Activated B cell treated with CpG ODN at 0.5 μM for 24 hours (primary cell): ENCODE measurements at places on chromosomes 3 and 15.

GRCh38 chr3:184666442-184666841 is 45.4 kb downstream of the MAGEF1 start:
- H3K27ac ChIP-seq, result no peak overlapping the region
- H3K27me3 ChIP-seq, result no peaks in the 10 kb centered on the region
- no peak for DNase-seq
- H3K4me3 ChIP-seq, result no peak overlapping the region
- peaks cover 11% of the 10 kb centered on the region for H3K4me1 ChIP-seq
- no peaks in the 10 kb centered on the region for H3K36me3 ChIP-seq

DNA sequence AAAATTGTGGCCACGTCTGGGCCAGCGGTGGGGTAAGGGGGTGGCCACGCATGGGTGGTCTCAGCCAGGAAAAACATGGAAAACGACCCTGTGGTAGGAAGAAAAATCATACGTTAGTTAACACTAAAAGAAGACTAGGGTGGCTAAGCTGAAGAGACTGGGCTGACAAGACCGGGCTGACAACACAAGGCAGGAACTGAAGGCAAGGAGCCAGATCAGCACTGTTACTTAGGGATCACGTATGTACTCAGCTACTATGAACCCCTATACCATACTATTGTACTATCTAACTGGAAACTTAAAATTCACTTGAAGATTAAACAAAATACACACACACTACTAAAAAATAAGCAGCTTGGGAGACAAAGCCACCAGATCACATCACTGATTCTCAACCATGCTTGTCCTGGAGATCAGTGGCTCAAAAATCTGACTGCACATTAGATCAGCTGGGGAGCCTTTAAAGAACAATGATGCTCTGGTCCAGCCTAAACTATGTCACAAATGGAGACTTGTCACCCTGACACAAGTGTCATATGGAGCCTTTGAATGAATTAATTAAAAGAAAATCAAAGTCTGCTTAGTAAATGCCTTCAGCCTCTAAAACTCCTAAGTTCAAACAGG is 442.2 kb downstream of the SHQ1 start:
- no peak overlapping the region for H3K4me3 ChIP-seq
- H3K27ac ChIP-seq, result no peak overlapping the region
- no peaks in the 10 kb centered on the region for H3K36me3 ChIP-seq
- peaks cover 83% of the 10 kb centered on the region for H3K4me1 ChIP-seq
- DNase-seq, result no peak

- H3K27me3 ChIP-seq, result no peaks in the 10 kb centered on the region
- H3K4me3 ChIP-seq, result no peak overlapping the region
- H3K27ac ChIP-seq, result no peak overlapping the region
- H3K36me3 ChIP-seq, result no peaks in the 10 kb centered on the region
- H3K4me1 ChIP-seq, result no peaks in the 10 kb centered on the region
Observed at GRCh38 chr15:38720893-38721567, 156.4 kb upstream of the RASGRP1 start.

- peak overlapping the region; percentile 86 for H3K27ac ChIP-seq
- peak overlapping the region; percentile 55 for H3K4me3 ChIP-seq
Observed at GRCh38 chr3:186525369-186526255, 18.6 kb downstream of the CRYGS start.

GRCh38 chr15:66369773-66370651 is 13.5 kb upstream of the TIPIN start:
- H3K27me3 ChIP-seq, result no peaks in the 10 kb centered on the region
- DNase-seq, result no peak
- peaks cover 13% of the 10 kb centered on the region for H3K4me1 ChIP-seq
- peak overlapping the region; percentile 80 for H3K4me3 ChIP-seq
- H3K27ac ChIP-seq, result peak overlapping the region; percentile 89

GRCh38 chr3:4584456-4585249 is 91.5 kb downstream of the ITPR1 start:
- peaks cover 85% of the 10 kb centered on the region for H3K4me1 ChIP-seq
- H3K27ac ChIP-seq, result peak overlapping the region; percentile 91
- DNase-seq, result no peak
- H3K36me3 ChIP-seq, result peaks cover 9% of the 10 kb centered on the region

DNA sequence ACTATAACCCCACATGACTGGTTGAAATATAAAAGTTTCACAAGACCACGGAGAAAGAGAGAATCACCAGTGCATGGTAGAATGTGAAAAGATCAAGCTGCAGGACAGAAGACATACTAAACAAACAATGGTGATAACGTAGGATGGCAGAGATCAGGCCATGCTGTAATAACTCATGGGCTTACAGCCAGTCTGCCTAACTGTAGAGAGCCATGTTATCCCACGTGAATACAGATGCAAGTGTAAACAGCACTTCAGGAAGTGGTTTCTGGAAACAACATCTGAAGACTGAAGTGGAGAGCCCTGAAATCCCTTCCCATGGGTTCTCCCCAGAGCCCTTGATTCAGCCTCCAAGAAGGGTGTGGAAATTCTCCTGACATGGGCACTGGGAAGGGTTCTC is 103.2 kb upstream of the SLCO2A1 start:
- H3K4me1 ChIP-seq, result no peaks in the 10 kb centered on the region
- no peak overlapping the region for H3K4me3 ChIP-seq
- no peaks in the 10 kb centered on the region for H3K27me3 ChIP-seq

GRCh38 chr15:29952225-29952624 is 130.0 kb upstream of the TJP1 start:
- no peak overlapping the region for H3K4me3 ChIP-seq
- H3K27ac ChIP-seq, result no peak overlapping the region
- no peaks in the 10 kb centered on the region for H3K27me3 ChIP-seq
- no peaks in the 10 kb centered on the region for H3K4me1 ChIP-seq
- H3K36me3 ChIP-seq, result no peaks in the 10 kb centered on the region

DNA sequence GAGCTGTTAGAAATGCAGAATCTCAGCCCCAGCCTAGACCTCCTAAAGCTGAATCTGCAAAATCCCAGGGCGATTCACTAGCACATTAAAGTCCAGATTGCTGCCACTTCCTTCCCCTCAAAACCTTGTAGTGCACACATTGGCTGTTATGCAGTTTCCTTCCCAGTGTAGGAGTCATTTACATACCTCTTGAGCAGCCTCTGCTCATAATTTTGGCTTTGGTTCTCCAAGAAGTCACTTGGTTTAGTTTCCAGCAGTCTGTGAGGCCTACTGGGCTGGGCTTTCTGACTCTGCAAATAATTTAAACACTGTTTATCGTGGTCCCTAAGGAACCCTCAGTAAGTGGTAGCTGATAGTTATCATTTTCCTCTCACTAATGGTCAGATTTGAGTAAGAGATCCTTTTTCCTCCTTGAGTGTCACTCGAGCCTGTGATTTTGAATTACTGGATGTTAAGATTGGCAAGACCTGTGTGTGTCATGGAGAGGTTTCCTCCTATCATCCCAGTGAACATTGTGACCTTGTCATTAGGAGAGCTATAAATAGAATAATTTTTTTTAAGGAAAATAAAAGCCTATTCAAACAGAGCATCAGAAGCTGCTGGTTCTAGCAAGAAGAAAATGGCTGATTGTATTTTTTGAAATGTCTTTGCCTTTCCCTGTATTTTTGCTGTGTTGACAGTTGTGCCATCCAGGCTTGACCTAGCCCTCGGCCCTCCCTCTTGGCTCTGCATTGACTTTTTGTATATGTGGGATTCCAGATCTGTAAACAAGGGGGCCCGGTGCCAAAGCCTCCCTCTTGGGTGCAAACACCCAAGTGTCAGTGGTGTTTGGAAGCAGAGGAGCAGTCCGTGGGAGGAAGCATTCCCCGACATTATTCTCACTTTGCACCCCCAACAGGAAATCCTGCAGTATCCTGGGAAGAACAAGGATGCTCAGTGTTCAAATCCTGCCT is 134.8 kb upstream of the ANKRD28 start:
- no peak overlapping the region for H3K4me3 ChIP-seq
- H3K27ac ChIP-seq, result no peak overlapping the region
- no peaks in the 10 kb centered on the region for H3K27me3 ChIP-seq
- H3K36me3 ChIP-seq, result no peaks in the 10 kb centered on the region
- H3K4me1 ChIP-seq, result no peaks in the 10 kb centered on the region

- H3K36me3 ChIP-seq, result no peaks in the 10 kb centered on the region
- DNase-seq, result no peak
- H3K4me3 ChIP-seq, result no peak overlapping the region
- peaks cover 4% of the 10 kb centered on the region for H3K4me1 ChIP-seq
- no peak overlapping the region for H3K27ac ChIP-seq
- H3K27me3 ChIP-seq, result no peaks in the 10 kb centered on the region
Observed at GRCh38 chr3:82087958-82088357, 326.5 kb upstream of the GBE1 start.

DNA sequence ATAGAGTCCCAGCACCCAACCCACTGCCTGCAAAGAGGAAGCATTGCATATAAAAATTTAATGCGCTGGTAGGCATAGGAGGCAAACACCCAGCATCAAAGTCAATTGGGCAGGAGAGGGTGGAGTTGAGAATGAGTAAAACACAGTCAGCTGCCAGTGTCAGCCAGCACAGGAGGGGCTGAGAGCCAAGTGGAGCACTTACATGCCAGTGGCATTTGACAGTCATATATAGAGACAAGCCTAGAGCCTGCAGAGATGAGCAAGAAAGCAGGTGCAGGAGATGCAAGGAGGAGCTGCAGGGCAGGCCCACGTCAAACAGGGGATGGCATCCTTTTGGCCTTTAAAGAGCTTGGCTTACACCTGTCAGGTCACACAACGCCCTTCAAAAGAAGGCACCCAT is 27.6 kb upstream of the ZFAND6 start:
- H3K4me1 ChIP-seq, result peaks cover 41% of the 10 kb centered on the region
- H3K36me3 ChIP-seq, result no peaks in the 10 kb centered on the region
- peak overlapping the region; percentile 55 for H3K4me3 ChIP-seq
- no peak overlapping the region for H3K27ac ChIP-seq
- H3K27me3 ChIP-seq, result no peaks in the 10 kb centered on the region

DNA sequence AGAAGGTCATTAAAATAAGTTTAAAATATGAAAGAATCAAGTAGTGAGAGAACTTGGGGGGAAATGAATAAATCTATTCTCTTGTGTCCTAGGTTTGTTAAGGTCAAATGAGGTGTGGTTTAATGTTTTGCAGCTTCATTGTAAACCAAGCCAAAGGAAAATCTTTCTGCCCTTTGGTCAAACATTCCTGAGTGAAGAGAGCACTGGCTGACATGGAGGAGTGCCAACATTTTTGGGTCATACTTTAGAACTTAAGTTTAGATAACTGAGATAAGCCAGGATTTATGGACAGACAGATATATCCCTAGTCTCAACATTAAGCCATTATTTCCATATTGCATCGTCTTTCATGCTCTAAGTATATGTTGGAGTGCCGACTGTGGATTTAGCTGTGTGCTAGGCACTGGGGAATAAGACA is 66.4 kb downstream of the PTPRG start:
- H3K4me1 ChIP-seq, result peaks cover 3% of the 10 kb centered on the region
- no peaks in the 10 kb centered on the region for H3K27me3 ChIP-seq
- no peak overlapping the region for H3K27ac ChIP-seq
- H3K36me3 ChIP-seq, result no peaks in the 10 kb centered on the region

- no peaks in the 10 kb centered on the region for H3K36me3 ChIP-seq
- H3K4me1 ChIP-seq, result no peaks in the 10 kb centered on the region
- H3K27ac ChIP-seq, result no peak overlapping the region
- DNase-seq, result no peak
- no peaks in the 10 kb centered on the region for H3K27me3 ChIP-seq
Observed at GRCh38 chr3:105594219-105594618, 227.5 kb downstream of the ALCAM start.

DNA sequence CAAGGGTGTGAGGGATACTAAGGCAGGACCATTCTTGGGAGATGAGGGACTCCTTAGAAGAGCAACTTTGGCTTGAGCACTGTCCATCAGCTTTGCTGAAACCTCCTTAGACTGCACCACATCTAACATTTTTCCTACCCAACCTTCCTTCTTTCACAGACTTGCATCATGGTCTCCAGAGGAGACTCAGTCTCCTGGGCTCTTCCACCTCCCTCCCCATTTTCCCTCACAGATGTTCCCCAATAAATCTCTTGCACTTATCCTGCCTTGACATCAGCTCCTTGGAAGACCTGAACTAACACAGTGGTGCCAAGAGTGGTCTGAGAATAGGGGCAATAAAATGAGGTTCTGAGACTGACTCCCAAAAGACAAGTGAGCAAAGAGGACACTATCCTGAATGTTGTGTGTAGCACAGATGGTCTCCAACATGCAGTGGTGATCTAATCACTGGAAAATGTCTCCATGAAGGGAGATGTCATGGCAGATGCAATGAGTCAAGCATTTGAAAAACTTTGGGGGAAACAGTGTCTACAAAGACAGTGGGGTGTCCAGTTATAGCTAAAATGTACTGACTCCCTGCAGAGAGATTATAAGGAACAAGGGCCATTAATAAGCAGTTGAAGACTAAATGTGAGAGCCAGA is 26.0 kb upstream of the BOC start:
- DNase-seq, result no peak
- no peak overlapping the region for H3K27ac ChIP-seq
- no peaks in the 10 kb centered on the region for H3K36me3 ChIP-seq
- no peaks in the 10 kb centered on the region for H3K4me1 ChIP-seq
- H3K27me3 ChIP-seq, result peaks cover 8% of the 10 kb centered on the region

GRCh38 chr3:183085634-183086390 is 13.5 kb downstream of the MCCC1 start:
- H3K4me3 ChIP-seq, result no peak overlapping the region
- H3K27me3 ChIP-seq, result no peaks in the 10 kb centered on the region
- H3K4me1 ChIP-seq, result no peaks in the 10 kb centered on the region
- peaks cover 81% of the 10 kb centered on the region for H3K36me3 ChIP-seq

DNA sequence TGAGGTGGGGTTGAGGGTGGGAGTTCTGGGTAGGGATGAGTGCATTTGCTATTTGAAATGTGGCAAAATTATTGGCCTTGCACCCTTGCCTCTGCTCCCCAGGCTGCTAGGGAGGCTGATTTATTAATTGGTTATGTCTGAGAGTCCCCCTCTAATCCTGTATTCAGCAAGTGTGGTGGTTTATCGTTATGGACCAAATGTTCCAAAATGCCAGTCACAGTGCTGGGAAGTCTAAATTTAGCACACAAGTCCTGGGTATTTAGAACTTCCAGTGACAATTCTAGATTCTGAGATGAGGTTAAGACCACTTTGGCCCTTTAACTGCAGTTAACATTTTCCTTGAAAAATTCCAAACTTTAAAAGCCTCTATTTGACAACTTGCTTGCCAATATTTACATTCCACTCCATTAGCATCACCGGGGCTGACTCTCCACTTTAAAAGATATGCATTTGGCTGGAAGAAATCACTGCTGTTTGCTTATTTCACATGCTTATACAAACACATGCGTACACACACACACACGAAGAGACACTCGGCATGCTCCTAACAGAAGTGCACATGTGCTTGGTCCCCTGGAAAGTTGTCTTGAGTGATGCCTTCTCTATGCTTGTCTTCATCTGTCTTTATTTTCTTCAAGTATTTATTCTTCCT is 247.7 kb downstream of the IL20RB start:
- no peak for DNase-seq
- H3K27me3 ChIP-seq, result no peaks in the 10 kb centered on the region
- no peak overlapping the region for H3K27ac ChIP-seq
- no peak overlapping the region for H3K4me3 ChIP-seq

- H3K27me3 ChIP-seq, result peaks cover 25% of the 10 kb centered on the region
- no peaks in the 10 kb centered on the region for H3K4me1 ChIP-seq
- H3K36me3 ChIP-seq, result no peaks in the 10 kb centered on the region
- DNase-seq, result no peak
- H3K27ac ChIP-seq, result no peak overlapping the region
- no peak overlapping the region for H3K4me3 ChIP-seq
Observed at GRCh38 chr3:187286467-187287059, 5.0 kb downstream of the MASP1 start.

- H3K4me1 ChIP-seq, result peaks cover 99% of the 10 kb centered on the region
- peak overlapping the region; percentile 68 for H3K4me3 ChIP-seq
- peak overlapping the region; percentile 78 for H3K27ac ChIP-seq
- no peak for DNase-seq
Observed at GRCh38 chr3:16480861-16481545, 32.5 kb downstream of the RFTN1 start.
